ENCODE measurements at places on chromosomes 3 and 15. TPM values are rescaled to one million over a fixed set of nuclear protein-coding genes. Genes with fewer than 3 reads are reported as not detected.

The PTX3 gene
- 3.9 TPM for polyA plus RNA-seq

The DISP2 gene
- polyA plus RNA-seq, result 0.26 TPM

The HGD gene
- polyA plus RNA-seq, result 71.6 TPM

The MORC1 gene
- polyA plus RNA-seq, result 0.82 TPM

The PLA2G4E gene
- polyA plus RNA-seq, result not detected

The TTC21A gene
- polyA plus RNA-seq, result 7.9 TPM
